ENCODE measurements at places on chromosomes 11 and 22.

DNA sequence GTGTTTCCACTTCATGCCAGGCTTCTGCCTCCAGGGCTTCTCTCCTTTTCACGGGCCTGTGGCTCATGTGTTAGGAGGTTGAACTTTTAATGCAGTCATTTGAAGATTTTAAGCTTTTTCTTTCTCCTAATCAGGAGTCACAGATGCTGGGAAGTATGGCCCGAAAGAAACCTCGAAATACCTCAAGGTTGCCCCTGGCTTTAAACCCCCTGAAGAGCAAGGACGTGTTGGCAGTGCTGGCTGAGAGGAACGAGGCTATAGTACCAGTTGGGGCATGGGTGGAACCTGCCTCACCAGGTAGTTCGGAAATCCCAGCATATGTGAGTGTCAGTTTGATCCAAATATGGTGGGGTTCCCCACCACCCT, 571 bp downstream of the CCDC15 start:
- no peak for DNase-seq

- no peak for DNase-seq
Observed at GRCh38 chr22:32401486-32401885, 10.6 kb downstream of the RTCB start.

DNA sequence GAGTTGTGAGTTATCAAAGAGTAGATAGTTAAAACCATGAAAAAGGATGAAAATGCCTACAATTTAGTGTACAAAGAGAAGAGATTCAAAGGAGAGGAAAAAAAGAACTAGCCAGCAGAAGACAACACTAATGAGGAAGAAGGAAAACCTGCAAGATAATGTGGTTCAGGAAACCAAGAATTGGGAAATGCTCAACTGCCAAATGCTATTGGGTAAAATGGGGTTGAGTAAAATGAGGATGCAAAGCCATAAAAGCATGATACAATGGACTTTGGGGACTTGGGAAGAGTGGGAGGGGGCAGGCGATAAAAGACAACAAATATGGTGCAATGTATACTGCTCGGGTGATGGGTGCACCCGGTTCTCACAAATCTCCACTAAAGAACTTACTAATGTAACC, 7.6 kb upstream of the OR52K2 start:
- DNase-seq = no peak

- DNase-seq = no peak
Observed at GRCh38 chr22:42664976-42665831, 16.0 kb upstream of the CYB5R3 start.

GRCh38 chr11:95892892-95893570, 30.9 kb downstream of the MTMR2 start:
- DNase-seq = no peak

- peak; percentile 5 for DNase-seq
Observed at GRCh38 chr11:133840479-133840941, 4.8 kb downstream of the SPATA19 start.

Measured in GM10248 (cell line).